Skin of body (tissue), 3 donors: ENCODE measurements at places on chromosomes 6 and 20. TPM values are rescaled to one million over a fixed set of nuclear protein-coding genes. Genes with fewer than 3 reads are reported as not detected.

The FUT9 gene
- 0.10 TPM for total RNA-seq

The ARFGAP1 gene
- 45.3 TPM for total RNA-seq

The MROH8 gene
- 1.7 TPM for total RNA-seq

The PSORS1C2 gene
- total RNA-seq = 2.9 TPM

The HSPA1L gene
- 1.8 TPM for total RNA-seq

The LYRM2 gene
- total RNA-seq = 15.1 TPM

The GNRH2 gene
- not detected for total RNA-seq

The ARMC12 gene
- not detected for total RNA-seq

The TMEM217 gene
- total RNA-seq = 1.3 TPM

The PGC gene
- not detected for total RNA-seq

The PRDM13 gene
- total RNA-seq = not detected

The SLC26A8 gene
- 0.20 TPM for total RNA-seq

The MCM9 gene
- total RNA-seq = 12.1 TPM

The GSTA2 gene
- total RNA-seq = not detected

The PHACTR2 gene
- total RNA-seq = 62.5 TPM

The ADGRG6 gene
- total RNA-seq = 43.5 TPM

The DEFB125 gene
- total RNA-seq = not detected

The CLDN20 gene
- total RNA-seq = 0.30 TPM

The TSHZ2 gene
- 10.1 TPM for total RNA-seq

The DUSP15 gene
- 3.2 TPM for total RNA-seq

The TOX2 gene
- 0.89 TPM for total RNA-seq

The ACSS1 gene
- 19.7 TPM for total RNA-seq

The PTK7 gene
- 121 TPM for total RNA-seq

The BPIFA1 gene
- total RNA-seq = not detected

The SPEF1 gene
- total RNA-seq = not detected

The LCA5 gene
- total RNA-seq = 10.1 TPM

The SLC17A1 gene
- total RNA-seq = not detected
